Cerebellum (tissue), 4 donors: ENCODE measurements at places on chromosomes 1 and 21.

DNA sequence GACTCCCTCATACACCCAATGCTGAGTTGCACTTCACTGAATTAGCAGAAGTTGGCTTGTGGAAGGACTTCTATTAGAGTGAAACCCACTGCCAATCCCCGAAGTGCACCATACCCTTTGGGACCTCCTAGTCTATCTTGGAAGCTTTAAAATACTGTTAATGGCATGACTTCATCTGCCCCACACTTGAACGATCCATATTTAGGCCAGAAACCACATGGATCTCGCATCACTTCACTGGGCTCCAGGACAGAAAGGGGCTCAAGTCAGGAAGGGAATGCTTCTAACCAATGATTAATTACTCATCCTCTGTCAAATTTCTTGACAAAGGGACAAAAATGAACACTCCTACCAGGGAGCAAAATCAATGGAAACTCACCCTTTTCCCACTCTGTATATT lies 69.1 kb downstream of the BCAR3 start:
- no peak for DNase-seq

- DNase-seq: no peak
Observed at GRCh38 chr1:226474041-226474440, 66.1 kb upstream of the PARP1 start.

GRCh38 chr21:45929449-45929848 lies 52.1 kb upstream of the COL6A1 start:
- no peak for DNase-seq

DNA sequence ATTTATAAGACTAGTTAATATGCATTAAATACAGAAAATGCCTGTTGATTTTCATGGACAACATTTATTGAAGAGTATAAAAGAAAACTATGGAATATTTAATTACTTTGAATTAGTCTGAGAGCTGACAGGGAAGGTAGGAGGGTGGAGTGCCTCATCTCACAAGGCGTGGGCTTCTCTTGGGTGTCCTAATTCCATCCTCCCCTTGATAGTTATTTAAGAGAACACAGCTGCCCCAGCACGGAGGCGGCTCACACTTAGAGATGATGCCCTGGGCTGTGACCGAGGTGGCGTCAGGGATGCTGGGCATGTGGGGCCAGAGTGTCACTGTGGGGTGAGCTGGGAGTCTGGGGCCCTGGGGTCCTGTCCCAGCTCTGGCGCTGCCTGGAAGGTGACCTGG lies 493.0 kb downstream of the PTPRU start:
- DNase-seq: no peak

GRCh38 chr1:41404308-41404761 lies 43.1 kb downstream of the FOXO6 start:
- DNase-seq: peak; percentile 77

GRCh38 chr1:65235867-65236805 lies 73.2 kb upstream of the DNAJC6 start:
- peak; percentile 52 for DNase-seq

- no peak for DNase-seq
Observed at GRCh38 chr1:95562230-95562629, 328.2 kb downstream of the RWDD3 start.

DNA sequence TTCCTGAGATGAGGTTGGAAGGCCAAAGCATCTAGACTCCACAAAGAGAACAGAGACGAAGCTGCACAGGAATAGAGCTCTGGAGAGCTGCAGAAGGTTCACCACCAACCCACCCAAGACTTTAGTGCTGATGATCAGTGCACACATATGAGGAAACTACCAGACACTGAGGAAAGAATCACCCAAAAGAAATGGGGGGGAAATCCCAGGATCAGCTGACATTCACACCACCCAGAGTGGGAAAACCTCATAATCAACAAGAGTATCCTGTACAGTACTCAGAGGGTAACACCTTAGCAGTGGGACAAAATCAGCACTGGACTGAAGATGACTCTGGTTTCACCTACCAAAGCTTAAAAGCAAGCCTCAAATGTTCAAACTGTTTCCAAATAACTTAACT lies 36.4 kb downstream of the DENND1B start:
- DNase-seq: no peak

- DNase-seq: no peak
Observed at GRCh38 chr1:85957760-85958159, 198.8 kb downstream of the COL24A1 start.

DNA sequence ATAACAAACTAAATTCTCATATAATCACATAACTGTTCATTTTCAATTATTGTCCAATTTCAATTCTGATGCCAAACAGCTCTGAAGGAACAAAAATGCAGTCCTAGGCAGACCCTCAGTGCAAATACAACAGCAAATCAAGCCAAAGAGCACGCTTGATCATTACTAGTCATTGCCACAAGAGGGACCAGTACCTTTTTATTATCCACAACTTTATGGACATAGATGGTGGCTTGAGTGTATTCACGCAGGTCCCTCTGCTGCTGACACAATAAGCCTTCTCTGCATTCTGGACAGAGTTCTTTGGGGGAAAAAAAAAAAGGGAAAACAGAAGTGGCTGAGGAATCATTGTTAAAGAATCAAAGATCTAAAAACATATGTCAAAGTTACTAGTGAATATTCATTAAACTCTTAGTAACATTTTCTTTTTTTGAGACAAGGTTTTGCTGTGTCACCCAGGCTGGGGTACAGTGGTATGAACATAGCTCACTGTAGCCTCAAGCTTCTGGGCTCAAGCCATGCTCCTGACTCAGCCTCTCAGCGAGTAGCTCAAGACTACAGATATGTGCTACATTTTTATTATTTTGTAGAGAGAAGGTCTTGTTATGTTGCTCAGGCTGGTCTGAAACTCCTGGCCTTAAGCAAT lies 34.3 kb upstream of the RAP1GAP start:
- no peak for DNase-seq

DNA sequence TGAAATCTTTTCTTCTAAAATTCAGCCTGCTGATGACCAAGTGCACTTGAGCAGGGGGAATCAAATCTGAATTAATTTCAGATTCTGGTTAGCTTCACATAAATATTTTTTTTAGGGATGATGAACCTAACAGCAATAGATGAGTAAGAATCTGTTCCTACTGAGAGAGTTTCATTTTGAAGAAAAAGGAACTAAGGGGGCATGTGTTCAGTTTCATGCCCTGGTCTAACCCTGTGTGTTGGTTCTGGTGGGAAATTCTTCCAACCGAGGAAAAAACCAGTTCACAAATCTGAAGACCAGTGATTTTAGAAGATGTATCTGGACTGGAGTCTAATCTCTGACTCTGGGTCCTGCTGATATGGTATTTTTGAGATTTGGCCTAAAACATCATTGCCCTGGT lies 13.7 kb downstream of the SELL start:
- DNase-seq: no peak

DNA sequence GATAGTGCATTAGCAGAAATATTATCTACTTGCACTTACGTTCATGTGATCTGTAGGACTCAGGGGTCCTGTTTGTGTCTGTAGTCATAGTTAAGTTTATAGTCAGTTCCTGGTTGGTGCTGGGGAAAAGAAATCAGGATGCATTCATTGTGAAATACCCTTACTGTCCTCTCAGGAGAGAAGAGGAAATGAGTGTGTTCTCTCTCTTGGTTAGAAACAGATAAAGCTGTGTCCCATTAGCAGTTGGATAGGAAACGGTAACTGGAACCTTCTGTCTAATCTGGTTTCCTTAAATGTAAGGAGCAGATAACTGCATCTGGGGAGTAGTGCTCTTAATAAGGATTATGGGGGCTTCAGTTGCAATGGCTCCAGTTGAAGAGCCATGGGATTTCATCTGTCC lies 8.9 kb downstream of the SDCCAG8 start:
- DNase-seq: no peak

DNA sequence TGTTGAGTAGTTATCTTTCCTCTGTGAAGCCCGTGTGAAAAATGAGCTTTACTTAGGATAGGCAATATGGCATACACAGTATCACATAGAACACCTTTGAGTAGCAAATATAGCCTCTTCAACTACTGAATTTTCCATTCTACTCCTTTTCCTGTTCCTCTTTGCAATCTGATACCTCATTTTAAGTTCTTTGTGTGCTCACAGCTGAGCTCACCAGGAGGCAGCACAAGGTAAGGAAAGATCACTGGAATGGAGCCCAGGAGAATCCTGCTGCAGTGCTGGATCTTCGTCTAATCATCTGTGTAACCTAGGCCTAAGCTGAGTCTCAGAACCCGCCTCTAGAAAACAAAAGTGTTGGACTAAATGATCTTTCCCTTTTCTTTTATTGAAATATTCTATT lies 171.0 kb downstream of the LRRC40 start:
- no peak for DNase-seq

GRCh38 chr1:20992322-20993056 lies 184.2 kb downstream of the EIF4G3 start:
- DNase-seq: no peak

DNA sequence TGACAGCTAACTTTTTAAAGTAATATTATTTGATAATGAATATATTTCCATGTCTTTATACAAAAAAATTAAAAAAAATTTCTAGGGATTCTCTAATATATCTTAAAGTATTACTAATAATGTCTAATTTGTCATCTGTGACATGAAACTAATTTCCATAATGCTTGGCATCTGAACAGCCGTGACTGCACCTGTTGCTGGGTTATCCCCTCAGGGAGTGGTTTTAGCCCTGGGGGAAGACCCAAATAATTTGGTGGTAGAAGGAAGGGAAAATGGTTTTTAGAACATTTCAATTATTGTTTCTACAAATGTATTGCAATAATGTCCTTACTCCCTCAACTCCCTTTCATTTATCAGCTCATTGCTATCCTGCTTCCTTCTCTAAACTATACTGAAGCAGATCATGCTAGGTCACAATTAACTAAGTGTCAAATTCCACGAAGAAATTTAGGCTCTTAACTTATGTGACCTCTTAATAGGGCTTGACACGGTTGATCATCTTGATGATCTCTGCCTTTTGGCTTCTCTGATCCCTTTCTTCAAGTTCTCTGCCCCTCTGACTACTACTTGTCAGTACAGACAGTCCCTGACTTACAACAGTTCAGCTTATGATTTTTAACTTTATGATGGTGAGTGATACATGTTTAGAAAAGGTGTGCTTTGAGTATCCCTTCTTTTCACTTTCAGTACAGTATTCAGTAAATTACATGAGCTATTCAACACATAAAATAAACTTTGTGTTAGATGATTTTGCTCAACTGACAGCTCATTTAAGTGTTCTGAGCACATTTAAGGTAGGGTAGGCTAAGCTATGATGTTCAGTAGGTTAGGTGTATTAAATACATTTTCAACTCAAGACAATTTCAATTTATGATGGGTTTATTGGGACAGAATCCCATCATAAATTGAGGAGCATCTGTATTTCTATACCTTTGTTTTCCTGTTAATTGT lies 26.4 kb upstream of the DPH5 start:
- no peak for DNase-seq

- DNase-seq: no peak
Observed at GRCh38 chr1:66506991-66507390, 27.0 kb upstream of the SGIP1 start.

GRCh38 chr1:8571200-8571984 lies 246.0 kb downstream of the RERE start:
- no peak for DNase-seq

- no peak for DNase-seq
Observed at GRCh38 chr1:206676499-206676898, 8.2 kb upstream of the MAPKAPK2 start.

GRCh38 chr1:199410462-199410861 lies 617.0 kb upstream of the NR5A2 start:
- DNase-seq: no peak

- no peak for DNase-seq
Observed at GRCh38 chr1:151867765-151868411, 14.4 kb upstream of the THEM5 start.

- DNase-seq: no peak
Observed at GRCh38 chr1:210607361-210607760, 278.7 kb downstream of the HHAT start.

DNA sequence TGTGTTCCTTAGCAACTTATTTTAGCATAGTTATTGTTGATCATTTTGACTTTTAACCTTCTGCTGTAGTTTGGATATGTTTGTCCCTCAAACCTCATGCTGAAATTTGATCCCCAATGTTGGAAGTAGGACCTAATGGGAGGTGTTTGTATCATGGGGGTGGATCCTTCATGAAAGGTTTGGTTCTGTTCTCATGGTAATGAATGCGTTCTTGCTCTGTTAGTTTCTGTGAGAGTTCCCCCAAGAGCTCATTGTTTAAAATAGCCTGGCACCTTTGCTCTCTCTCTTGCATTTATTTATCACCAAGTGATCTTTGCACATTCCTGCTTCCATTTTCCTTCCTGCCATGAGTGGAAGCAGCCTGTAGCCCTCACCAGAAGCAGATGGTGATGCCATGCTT lies 372.1 kb upstream of the VAMP3 start:
- DNase-seq: no peak

- DNase-seq: no peak
Observed at GRCh38 chr1:245829194-245829593, 674.4 kb downstream of the KIF26B start.

DNA sequence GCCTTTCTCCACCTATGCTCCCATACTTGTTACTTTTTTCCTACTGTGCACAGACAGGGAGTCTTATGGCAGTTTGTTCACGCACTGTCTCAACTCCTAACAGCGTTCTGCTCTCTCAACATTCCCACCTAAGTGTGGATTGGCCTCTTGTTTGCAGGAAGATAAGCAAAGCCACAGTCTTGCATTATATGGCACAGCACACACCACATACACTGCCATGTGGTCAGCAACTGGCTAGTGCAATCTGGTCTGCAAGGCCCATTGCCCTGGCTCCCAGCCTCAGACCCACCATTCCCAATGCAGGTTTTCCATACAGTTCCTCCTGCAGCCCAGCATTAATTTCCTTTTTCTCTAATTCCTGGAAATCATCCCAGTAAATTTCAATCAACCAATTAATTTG lies 38.3 kb upstream of the LAMC2 start:
- no peak for DNase-seq

GRCh38 chr1:4150262-4150661 lies 250.2 kb upstream of the C1orf174 start:
- no peak for DNase-seq
